ENCODE measurements at places on chromosomes 2 and 18.

- no peak for DNase-seq
These were observed 2.0 kb downstream of the VSNL1 start for GRCh38 chr2:17542471-17542870.

DNA sequence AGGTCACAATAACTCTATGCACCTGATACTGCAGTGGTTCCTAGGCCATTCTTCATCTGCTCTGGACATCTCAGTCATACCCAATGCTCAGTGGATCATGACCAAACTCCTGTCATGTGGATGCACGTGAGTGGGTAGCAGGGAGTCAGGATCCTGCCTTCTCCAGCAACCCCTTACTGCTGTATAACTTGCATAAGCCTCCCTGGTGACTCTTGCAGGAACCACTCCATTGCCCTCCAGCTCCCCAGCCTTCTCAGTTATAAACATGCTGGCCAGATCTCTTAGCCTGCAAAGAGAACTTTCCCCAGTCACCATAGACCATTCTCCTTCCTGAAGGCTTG, 98.6 kb upstream of the ZNF397 start:
- DNase-seq: no peak

GRCh38 chr2:143856978-143857377, 662.9 kb downstream of the ZEB2 start:
- DNase-seq: no peak

DNA sequence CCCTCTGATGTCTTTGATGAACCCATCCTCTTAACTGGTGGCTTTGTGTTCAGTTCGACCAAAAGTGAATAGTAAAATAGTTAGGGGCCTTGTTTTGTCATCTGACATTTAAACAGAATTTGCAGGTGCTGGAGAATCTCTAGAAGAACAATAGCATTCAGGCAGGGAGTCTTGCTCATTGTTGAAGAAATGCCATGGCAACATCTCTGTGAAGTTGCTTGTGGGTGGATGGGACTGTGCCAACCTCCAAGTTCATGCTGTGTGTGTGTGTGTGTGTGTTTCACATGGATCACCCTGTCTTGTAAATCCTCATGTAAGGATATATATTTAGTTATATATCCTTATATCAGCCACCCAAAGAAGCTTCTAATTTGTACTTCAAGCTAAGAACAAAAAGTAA, 66.7 kb downstream of the SKA1 start:
- no peak for DNase-seq

- DNase-seq: no peak
These were observed 49.2 kb upstream of the TEX51 start for GRCh38 chr2:126849486-126849885.

DNA sequence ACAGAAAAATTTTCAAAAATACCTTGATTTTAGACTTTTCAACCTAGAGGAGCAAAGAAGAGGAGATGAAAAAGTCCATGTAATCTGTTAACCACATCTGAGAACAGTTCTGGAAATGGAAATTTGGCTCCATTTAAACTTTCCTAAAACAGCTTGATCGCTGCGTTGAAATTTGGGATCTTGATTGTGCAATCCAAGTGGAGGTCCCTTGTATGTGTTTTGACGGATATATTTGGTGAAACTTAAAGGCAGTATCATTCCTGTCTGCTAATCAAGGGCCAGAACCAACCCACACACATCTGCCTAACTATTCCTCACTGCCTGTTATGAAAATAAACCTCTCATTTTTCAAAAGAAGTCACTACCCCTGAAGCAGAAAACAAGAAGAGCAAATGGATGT, 46.6 kb downstream of the SPATS2L start:
- DNase-seq: no peak

DNA sequence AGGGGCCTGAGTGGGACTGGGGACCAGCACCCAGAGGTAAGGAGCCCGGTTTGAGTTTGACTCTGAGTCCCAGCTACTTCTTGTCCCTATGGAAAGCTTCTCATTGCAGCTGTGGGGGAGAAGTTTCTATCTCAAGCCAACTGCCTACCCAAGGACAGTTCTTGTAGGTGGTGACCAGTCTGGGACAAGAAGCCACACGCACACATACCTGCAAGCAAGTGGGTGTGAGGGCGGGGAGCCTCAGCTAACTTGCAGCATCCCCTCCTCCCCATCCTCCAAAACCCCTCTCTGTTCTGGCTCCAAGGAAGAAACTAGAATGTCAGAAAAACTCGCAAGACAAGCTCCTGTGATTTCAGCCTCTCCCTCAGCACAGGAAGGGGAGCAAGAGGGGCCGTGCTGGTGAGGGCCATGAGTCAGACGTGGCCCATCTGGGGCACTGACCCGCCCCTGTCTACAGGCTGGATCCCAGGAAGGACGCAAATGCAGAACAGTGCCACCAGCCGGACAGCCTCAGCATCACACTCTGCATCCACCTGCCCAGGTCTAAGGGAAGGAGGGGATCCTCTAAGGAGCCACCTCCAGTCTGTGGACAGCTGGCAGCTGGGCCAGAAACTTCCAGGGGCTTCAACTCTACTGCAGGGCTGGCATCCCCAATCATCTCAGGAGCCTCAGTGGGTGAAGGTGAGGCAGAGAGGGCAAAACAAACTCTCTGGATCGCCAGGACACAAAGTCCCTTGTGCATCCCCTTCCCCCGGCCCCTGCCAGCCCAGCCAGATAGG, 103.4 kb downstream of the TNS1 start:
- DNase-seq: no peak

DNA sequence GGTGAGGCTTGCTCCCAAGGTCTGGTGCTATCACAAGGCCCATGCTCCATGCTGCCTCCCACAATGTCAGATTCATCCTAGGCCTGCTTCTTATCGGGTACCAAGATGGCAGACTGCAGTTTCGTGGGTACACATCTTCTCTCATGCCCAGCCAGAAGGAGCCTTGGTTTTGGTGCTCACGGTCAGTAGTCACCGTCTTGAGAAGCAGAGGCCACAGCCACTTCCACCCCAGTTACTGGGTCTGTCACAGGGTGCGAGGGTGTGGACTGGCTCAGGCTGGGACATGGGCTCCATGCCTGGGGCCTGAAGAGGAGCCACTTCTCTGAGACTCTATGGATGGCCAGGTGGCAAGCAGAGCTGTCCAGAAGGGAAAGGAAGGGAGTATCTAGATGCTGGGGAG, 178.8 kb upstream of the HS6ST1 start:
- no peak for DNase-seq

- no peak for DNase-seq
These were observed 81.4 kb upstream of the MSH2 start for GRCh38 chr2:47321411-47322031.

- no peak for DNase-seq
These were observed 348.6 kb downstream of the TNS1 start for GRCh38 chr2:217654168-217654567.

GRCh38 chr18:22606563-22607283, 189.0 kb upstream of the CTAGE1 start:
- no peak for DNase-seq

DNA sequence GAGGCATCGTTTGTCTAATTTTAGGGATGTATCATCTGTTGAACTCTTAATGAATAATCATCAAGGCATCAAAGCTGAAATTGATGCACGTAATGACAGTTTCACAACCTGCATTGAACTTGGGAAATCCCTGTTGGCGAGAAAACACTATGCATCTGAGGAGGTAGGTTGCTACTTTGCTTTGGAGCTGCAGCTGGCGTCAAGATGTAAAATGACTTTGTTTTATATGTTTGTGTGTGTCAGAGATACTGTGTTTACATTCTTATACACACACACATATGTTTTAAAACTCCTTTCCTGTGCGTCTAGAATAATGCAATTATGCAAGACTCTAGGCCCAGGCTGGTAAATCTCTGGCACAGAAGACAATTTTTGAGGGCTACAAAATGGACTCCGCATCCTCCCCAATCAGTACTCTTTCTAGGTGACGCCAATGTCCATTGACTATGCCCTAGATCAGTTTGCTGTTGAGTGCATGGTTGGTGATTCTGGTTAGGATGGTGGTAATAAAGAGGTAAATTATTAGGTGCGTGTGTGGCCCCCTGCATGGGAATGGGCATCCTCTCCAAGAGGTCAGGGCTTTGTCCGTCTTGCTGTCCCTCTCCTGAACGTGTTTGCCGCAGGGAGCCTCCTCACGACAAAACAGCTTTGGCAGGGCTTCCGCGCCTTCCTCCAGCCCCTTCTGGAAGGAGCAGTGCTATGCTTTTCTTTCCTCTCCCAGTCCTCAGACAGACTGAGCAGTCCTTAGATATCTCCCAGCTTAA, 68.2 kb upstream of the EML6 start:
- DNase-seq: no peak

DNA sequence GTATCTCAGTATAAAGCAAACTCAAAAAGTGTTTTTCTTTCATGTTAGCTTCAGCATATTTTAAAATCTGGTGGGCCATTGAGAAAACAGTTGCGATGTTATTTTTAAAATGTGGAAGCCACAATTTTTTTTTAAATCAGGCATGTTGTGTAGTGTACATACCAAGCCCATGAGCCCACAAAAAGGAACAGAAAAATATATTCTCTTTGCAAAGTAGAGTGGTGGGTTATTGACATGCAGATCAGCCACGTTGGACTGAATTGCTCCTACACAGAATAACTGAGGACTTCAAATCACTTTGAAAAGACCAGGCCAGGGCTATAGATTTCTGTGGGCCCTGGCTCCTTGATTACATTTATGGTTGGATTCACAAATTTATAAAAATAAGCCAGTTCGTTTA, 774.4 kb downstream of the DCC start:
- DNase-seq: no peak

- DNase-seq: no peak
These were observed 11.6 kb downstream of the CAPG start for GRCh38 chr2:85398426-85399182.

GRCh38 chr2:114642988-114643553, 200.6 kb downstream of the DPP10 start:
- DNase-seq: no peak

DNA sequence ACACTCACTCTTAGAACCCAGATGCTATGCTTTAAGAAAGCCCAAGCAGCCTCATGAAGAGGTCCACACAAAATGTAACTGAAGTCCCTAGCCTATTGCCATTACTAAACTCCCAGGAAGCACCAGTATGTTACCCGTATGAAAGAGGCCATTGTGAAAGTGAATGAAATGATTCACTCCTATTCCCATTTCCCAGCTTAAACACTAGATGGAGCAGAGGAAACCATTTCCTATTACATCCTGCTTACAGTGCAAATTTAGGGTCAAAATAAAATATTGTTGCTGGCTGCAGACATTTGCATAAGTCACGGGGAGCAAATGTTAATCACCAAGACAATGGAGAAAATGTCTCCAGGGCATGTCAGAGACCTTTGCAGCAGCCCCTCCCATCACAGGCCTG, 989.7 kb upstream of the CRIM1 start:
- DNase-seq: no peak

GRCh38 chr18:69484699-69485396, 84.2 kb downstream of the DOK6 start:
- no peak for DNase-seq

- DNase-seq: no peak
These were observed 19.0 kb downstream of the NABP1 start for GRCh38 chr2:191696966-191697365.

DNA sequence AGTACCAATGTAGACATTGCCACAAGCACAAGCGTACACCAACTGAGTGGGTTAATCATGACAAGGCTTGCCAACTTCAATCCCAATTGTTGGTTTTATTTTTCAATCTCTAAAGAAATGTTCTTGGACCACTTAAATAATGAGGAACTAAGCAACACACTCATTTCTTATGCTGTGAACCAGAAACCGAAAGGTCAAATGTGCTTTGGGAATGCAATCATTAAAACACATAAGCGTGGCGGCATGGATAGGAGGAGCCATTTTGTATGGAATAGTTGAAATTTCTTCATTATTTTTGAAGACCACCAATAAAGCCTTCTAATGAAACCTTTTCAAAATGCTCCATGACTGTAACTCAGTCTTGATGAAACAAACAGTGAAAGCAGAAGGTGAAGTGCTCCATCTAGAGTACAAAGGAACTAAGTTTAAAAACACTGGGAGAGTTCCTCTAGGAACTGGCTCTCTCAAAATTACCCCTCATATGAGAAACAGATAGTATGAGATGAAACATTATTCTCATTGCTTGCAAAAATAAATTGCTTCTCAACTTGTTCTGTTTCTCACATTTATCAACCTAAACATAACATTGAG, 113.2 kb upstream of the CHST9 start:
- DNase-seq: no peak

Data from activated CD4-positive, alpha-beta T cell treated with anti-CD3 and anti-CD28 coated beads, Interleukin-2, Interleukin-4, amounts not matched to agents 100 ng/mL and 50 ng/mL, durations not matched to agents 16 hours and 8 hours (primary cell).